ENCODE measurements at places on chromosomes 16 and 17.
A peak's percentile ranks its signal among the peaks of the same experiment; 100 is the strongest.

DNA sequence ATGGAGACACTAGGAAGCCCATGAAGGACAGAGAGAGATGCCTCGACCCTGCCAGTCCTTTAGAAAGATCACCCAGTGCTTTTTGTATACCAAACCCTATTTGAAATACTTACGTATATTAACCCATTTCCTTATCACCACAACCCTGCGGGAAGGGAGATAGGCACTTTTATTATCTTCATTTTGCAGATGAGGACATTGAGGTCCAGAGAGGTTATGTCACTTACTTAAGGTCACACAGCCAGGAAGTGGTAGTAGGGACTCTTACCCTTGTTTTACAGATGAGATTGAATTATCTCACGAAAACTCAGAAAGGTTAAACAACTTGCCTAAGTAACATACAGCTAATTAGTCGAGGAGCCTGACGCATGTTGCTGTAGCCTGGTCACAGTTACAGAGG is 38.2 kb downstream of the IL4R start:
- no peak for DNase-seq

DNA sequence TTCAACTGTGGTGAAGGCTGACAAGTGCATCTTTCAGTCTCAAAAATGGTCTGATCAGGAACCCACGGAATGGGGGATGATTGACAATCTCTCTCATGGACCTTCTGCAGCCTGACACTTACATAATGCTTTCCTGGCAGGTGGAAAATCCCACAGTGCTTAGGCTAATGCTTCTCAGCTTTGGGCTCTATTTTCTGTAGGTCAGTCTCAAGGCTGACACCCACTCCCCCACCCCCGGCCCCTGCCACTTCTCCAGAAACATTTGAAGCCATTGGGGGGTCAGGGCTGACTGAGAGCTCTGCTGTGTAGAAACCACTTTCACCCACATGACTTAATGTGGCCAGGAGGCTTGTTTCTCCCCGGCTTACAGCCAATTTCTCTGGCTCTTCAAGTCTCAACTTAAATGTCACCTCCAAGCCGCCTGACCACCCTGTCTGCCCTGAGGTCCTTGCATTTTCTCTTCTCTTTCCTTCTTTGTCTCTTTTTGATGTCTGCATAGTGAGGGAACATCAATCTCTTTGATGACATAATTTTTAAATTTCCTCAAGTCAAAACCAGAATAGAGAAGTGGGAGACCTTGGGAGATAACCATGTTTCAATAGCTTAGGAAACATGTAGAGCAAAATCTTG is 16.7 kb upstream of the IRF8 start:
- DNase-seq = no peak

DNA sequence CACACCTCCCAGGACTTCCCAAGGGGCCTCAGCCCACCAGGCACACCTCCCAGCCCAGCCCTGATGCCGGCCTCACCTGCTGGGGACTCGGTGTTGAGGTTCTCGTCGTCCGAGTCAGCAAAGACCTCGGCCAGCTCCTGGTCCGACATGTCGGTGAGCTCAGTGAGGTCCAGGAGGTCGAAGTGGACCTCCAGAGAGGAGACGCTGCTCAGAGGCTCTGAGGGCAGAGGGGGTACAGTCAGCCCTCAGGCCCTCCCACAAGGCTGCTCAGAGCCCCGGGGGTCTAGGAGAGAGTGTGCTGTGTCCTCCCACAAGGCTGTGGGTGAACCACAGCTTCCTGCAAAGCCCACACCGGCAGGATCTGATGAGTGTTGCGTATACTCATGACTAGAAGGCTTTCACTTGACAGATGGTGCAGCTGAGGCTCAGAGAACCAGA is 10.5 kb downstream of the DBNDD1 start:
- peak; percentile 63 for DNase-seq

DNA sequence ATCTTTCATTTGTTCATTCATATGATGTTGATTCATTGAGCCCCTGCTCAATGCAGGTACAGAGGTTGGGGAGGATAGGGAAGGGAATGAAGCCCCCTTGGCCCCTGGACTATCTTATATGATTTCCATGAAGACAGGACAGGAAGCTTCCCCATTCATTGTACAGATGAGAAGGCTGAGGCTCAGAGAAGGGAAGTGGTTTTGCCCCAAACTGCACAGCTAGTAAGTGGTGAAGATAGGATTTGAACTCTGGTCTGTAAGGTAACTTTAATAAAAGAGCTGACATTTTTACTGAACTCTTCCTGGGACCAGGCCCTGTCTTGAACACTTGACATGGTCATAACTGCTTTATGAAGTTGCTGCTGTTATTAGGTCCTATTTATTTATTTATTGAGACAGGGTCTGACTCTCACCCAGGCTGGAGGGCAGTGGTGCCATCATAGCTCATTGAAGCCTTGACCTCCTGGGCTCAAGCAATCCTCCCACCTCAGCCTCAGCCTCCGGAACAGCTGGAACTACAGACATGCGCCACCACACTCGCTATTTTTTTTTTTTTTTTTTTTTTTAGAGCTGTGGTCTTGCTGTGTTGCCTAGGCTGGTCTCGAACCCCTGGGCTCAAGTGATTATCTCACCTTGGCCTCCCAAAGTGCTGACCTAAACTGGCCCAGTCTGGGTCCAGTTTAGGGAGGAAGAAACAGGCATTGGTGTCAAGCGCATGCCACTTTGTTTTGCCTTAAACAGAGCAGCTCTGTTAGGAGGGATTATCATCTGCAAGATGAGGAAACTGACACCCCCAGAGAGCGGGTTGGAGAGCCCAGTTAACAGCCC is 5.0 kb downstream of the CTF1 start:
- DNase-seq = no peak

- peak; percentile 80 for DNase-seq
Measured at GRCh38 chr17:68200689-68201417, 47.0 kb upstream of the AMZ2 start.

DNA sequence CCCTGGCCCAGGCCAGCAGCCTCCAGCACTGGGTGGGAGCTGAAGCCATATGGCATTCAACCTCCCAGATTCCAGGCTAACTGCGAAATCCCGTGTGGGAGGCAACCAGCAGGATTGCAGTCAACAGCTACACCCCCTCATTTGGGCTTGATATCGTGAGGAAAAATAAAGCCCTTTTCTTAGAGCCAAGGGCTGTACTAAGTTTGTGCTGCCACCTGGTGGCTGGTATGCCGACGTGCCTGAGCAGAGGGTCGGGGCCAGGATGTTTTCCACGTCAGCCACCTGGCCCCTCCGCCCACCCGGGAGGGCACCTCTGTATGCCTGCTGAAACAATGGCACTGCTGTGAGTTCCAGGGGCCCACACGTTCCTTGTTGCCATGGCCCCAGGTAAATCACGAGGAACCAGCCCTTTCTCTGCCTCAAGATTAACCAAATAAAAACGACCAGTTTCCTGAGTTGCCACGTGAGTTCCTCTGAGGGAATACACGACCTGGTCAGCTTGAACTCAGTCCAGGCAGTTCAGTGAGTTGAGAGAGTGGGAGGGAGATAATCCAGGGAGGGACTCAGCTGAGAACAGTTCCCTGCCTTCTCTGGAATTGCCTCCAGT is 9.0 kb downstream of the TMEM98 start:
- peak; percentile 50 for DNase-seq

DNA sequence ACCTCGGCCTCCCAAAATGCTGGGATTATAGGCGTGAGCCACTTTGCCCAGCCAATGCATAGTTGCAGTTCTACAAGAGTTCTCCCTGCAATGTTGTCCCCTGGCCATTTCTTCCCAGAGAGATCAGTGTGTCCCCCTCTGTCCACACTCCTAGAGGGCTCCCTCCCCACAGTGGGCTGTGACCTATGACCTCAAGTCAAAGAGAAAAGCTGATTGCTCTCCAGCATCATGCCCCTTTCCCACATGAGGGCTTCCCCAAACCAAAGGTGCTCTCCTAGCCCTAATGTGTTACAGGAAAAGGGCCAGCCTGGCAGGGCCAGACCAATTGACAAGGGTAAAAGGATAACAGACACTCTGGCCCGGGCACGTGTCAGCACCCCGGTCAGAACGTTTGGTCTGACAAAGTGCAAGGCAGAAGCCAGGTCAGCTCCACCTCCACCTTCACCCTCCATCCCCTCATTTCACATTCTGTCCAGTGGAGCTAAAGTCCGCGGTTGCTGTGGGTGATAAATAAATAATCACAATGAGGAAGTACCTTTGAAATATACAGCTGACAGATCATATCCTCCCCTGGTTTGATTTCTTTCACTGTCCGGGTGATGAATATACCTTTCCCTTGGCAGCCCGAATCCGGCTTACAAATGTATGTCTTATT is 17.8 kb downstream of the TTLL6 start:
- DNase-seq = no peak

- DNase-seq = no peak
Measured at GRCh38 chr16:56861092-56861610, 3.9 kb upstream of the SLC12A3 start.

- no peak for DNase-seq
Measured at GRCh38 chr16:21703589-21704174, 39.9 kb downstream of the OTOA start.

GRCh38 chr17:7215652-7216180 is 3.9 kb downstream of the DLG4 start:
- no peak for DNase-seq

- DNase-seq = no peak
Measured at GRCh38 chr16:30040221-30040620, 9.2 kb upstream of the TLCD3B start.

DNA sequence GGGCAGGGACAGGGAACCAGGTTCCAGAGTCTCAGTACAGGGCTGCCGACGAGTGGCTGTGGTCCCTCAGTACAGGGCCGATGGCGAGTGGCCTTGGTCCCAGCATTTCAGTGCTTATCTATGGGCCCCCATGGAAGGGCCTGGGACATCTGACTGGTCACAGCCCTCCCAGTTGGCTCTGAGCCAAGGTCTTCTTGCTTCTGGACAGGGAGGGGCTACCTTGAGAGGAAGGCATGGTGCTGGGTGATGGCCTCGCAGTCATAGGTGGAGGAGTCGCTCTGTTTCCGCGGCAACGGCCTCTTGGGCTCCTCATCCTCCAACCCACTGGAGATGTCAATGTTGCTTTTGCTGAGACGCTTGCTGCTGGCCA is 32.5 kb downstream of the PIMREG start:
- no peak for DNase-seq

DNA sequence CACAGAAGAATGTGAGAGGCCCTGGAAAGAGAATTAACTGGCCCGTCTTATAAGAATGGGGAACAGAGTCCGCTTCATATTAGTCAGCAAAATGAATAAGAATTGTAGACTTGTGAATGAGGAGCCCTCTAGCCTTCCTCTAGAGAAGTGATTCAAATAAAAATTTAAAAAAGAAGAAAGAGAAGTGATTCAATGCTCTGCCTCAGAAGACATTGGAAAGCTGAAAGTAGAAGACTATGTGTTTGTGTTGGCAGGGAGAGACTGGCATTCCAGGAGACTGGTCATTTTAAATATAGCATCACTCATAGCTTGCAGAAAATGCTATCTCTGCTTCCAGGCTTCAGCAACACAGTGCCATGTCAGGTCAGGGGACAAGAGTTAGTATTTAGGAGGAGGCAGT is 190.6 kb upstream of the HS3ST3A1 start:
- no peak for DNase-seq

DNA sequence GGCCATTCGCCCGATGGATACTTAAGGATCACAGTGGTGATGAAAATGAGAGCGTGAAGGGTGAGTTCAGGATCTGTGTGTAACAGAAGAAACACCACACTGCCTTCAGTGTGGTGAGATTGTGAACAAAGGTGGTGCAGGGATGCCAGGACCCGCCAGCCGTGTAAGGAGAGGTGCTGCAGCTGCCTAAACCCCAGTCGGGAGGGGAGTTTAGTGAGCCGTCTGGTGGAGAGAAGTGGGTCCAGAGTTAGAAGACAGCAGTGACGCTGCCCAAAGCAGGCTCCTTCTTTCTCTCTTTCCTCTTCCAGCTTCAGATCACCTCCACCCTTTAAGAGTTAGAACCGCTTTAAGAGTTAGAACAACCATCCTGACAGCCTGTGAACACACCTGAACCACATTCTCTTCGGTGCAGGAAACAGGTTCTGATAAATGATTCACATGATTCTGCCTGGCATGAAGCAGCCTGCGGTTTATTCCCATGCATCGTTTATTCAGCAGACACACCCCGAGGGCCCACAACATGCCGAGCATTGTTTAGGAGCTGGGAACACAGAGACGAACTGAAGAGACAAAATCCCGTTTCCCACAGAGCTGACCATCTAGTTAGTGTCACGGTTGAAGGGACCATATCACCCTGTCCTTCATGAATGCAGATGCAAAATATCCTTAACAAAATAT is 84.0 kb upstream of the DNAH17 start:
- no peak for DNase-seq

DNA sequence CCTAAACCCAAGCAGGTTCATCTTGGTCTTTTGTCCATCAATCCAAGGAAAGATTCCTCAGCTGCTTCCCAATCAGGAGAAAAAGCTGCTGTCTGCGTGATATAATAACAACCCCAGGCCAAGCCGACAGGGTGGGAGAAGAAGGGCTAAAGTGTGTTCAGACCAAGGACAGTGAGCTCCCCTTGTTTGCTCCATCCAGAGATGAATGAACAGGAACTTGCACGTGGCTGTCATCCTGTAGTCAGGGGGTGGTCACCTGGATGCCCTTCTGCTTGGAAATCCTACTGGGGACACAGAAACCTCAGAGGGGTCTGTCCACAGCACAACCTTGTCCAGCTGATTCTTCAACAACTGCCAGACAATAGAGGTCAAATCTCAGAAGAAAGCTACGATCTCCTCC is 414.5 kb downstream of the SOX9 start:
- no peak for DNase-seq

DNA sequence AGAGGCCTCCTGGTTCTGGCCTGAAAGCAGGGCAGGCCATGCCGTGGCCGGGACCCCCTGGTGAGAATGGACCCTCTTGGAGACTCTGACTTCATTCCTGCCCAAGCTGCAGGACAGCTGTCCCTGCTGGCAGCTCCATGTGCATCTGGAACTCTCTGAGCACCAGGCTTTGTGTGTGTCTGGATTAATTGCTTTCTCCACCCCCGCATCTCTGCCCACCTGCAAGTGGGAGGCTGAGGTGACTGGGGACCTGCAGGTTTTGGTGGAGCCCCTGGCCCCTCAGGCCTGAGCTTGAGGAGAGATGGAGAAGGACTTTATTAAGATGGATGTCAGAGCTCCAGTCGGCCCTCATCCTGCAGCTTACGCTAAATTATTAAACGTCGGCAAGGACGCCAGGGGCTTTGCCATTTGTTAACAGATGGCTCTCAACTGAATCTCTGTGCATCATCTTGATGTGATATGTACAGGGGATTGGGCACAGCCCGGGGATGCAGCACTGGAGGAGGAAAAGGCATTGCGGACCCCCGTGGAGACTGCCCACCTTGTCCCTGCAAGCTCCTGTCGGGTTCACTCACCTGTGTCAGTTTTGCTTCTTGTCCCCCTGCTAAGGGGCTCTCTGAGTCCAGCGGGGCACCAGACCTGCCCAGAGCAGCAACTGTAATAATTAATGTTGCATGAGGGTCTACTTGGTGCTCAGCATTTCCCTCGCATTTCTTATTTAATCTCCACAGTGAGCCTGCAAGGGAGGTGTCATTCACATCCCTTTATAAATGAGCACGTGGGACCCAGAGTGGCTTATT is 154.1 kb upstream of the RPL38 start:
- no peak for DNase-seq

DNA sequence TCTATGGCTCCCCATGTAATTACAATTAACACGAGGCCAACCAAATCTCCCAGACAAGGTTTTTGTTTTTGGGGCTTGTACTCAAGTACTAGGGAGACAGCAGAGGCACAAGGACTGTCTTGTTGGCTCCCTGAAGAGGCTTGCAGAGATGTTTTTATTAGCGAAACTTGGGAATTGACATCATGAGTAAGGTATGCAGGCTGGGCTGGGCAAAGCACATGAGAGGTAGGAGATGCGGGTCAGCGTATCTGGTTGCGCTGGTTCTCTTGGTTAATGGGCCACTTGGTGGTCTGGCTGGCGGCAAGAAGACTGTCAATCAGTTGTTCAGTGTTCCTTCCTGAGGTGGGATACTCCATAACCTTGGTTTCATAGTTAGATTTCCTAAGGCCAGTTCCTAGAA is 28.9 kb downstream of the LCMT1 start:
- no peak for DNase-seq
